NCI-H69 (cell line): ENCODE measurements at places on chromosomes 1 and 21.

DNA sequence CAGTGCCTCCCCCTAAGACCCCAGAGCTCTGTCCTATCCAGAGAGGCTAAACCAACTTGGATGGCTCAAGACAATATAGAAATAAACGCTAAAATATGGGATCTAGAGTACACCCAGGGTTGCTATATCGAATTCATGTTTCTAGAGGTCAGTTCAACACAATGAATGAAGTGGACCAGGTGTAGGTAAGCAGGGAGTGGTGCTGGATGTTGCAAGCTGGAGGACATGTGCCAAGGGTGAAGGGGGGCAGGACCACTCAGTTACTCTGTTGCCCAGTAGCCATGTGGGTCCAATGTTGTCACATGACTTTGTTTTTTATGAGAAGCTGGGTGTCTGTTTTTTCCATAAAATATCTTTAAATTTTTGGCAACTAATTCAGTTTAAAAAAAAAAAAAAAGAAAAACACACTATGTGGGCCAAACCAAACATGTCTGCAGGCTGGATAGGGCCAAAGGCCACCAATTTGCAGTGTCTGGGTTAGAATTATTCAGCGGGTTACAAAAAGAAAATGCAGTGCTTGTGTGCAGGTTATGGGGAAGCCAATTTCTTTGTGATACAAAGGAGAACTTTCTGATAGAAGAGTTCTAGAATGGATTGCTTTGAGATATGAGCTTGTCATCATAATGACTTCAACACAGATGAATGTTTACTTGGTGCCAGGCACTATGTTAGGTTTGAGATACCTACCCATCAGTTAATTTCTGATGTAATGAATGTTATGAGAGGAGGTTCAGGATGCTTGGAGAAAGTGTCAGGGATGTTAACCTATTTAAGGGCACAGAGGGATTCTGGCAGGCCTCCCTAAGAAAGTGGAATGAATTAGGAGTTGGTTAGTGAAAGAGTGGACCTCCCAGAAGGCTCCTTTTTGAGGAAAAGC lies 8.9 kb downstream of the CACHD1 start:
- no peak for DNase-seq

GRCh38 chr1:166202546-166202945 lies 35.7 kb upstream of the FAM78B start:
- no peak for DNase-seq

- DNase-seq: no peak
Measured at GRCh38 chr1:225341642-225342041, 86.2 kb downstream of the LBR start.

GRCh38 chr1:65055747-65056146 lies 89.4 kb upstream of the JAK1 start:
- DNase-seq: no peak

DNA sequence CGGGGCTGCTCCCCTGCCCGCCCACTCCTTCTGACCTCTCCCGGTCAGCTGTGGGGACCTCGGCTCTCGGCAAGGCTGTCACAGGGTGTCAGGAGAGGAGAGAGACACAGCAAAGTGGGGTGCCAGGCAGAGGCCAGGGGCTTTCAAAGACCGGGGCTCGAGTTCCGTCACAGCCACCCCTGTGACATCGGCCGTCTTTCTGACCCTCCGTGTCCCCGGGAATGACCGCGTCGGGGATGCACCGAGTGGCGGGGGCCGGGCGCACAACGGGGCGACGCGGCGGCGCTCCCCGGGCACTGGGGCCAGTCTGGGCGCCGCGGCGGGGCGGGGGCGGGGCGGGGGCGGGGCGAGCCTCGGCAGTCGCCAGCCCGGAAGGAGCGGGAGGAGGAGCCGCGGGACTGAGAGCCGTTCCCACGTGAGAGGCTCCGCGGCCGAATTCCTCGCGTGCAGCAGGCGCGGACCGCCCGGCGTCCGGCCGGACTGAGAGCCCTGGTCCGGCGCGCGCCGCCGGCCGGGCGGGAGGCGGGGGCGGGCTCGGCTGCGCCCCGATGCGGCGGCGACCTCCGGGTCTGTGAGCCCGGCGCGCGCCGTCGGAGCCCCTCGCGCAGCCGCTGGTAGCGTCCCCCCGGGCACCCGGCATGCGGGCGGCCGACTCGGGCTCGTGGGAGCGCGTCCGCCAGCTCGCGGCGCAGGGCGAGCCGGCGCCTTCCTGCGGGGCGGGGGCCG lies 229.7 kb upstream of the TMEM51 start:
- DNase-seq: peak; percentile 74

DNA sequence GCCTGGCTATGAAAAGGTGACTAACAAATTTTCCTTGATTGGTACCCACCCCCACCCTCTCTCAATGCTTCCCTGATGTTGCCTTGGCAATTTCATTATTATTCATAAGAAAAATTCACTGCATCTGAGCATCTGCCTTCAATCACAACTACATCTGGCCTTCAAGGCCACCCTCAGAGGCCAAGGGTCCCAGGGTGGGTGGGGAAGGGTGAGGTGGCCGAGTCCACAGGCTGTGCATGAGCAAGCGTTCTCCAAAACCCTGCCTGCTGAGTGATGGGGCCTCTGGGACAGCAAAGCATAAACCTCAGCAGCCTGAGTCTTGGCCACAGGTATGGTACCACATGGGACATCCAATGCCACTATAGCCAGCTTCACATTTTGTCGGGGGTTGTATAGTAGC lies 198.7 kb downstream of the SLC35F3 start:
- DNase-seq: no peak

GRCh38 chr1:229664133-229664689 lies 38.2 kb downstream of the URB2 start:
- DNase-seq: peak; percentile 9

GRCh38 chr1:30732277-30732996 lies 9.1 kb upstream of the MATN1 start:
- no peak for DNase-seq

GRCh38 chr1:60949154-60949825 lies 133.1 kb upstream of the NFIA start:
- DNase-seq: peak; percentile 7

GRCh38 chr1:161192476-161193465 lies 6.1 kb downstream of the ADAMTS4 start:
- peak; percentile 83 for DNase-seq

- DNase-seq: peak; percentile 53
Measured at GRCh38 chr21:45448810-45449657, 44.1 kb downstream of the COL18A1 start.

DNA sequence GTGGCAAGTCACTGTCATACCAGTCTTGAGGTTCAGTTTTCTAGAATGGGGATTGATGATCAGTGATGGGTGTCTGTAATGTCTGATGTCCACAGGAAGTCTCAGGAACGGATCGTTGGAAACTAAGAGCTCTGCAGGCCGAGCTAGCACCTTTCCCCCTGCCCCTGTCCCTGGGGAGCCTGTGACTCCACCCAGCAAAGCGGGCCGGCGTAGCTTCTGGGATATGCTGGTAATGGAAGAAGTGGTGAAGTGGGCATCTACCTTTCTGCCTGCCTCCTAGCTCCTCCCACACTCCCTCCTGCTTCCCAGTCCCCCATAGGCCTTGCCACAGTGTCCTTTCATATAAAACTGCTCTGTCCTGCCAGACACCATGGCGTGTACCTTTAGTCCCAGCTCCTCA lies 13.4 kb downstream of the HYI start:
- no peak for DNase-seq

GRCh38 chr1:2283371-2283990 lies 55.4 kb downstream of the SKI start:
- no peak for DNase-seq

GRCh38 chr1:113899111-113899510 lies 5.5 kb downstream of the AP4B1 start:
- DNase-seq: no peak
